ENCODE measurements at places on chromosomes 16 and 17. TPM values are rescaled to one million over a fixed set of nuclear protein-coding genes. Genes with fewer than 3 reads are reported as not detected.

The SMG1 gene
- 83.7 TPM for total RNA-seq

The CACNG3 gene
- total RNA-seq, result not detected

The CHRNB1 gene
- total RNA-seq, result 3.9 TPM

The RAB37 gene
- 0.98 TPM for total RNA-seq

The MYOCD gene
- 0.03 TPM for total RNA-seq

The C16orf54 gene
- total RNA-seq, result 7.2 TPM

The AGRP gene
- total RNA-seq, result not detected

The KRTAP4-9 gene
- total RNA-seq, result not detected

The SNAI3 gene
- 1.2 TPM for total RNA-seq

The KIF2B gene
- not detected for total RNA-seq

The LPO gene
- total RNA-seq, result 0.18 TPM

The SERPINF2 gene
- total RNA-seq, result 0.56 TPM

The HOXB2 gene
- 12.9 TPM for total RNA-seq

The ST6GALNAC1 gene
- 0.57 TPM for total RNA-seq

The CXCL16 gene
- total RNA-seq, result 1.5 TPM
